ENCODE measurements at places on chromosomes 12 and 14. TPM values are rescaled to one million over a fixed set of nuclear protein-coding genes. Genes with fewer than 3 reads are reported as not detected.

The KLC1 gene
- total RNA-seq = 139 TPM

The MORN3 gene
- under 0.01 TPM for total RNA-seq

The LBHD2 gene
- not detected for total RNA-seq

The ADCY4 gene
- total RNA-seq = 0.17 TPM

The TTC8 gene
- total RNA-seq = 29.4 TPM

The CLMN gene
- 0.30 TPM for total RNA-seq

The RTL1 gene
- total RNA-seq = not detected

The RERGL gene
- total RNA-seq = not detected

The ASIC1 gene
- 1.5 TPM for total RNA-seq

The ACOT6 gene
- total RNA-seq = not detected

The LIN7A gene
- 18.3 TPM for total RNA-seq

The BLOC1S1 gene
- 233 TPM for total RNA-seq

The PXMP2 gene
- total RNA-seq = 44.9 TPM

The GDF3 gene
- total RNA-seq = not detected

The SPTB gene
- not detected for total RNA-seq

The SFSWAP gene
- total RNA-seq = 19.8 TPM

The CMKLR1 gene
- total RNA-seq = under 0.01 TPM

The TAS2R10 gene
- total RNA-seq = 0.67 TPM

The MLH3 gene
- 10.4 TPM for total RNA-seq

The LRRC43 gene
- 1.3 TPM for total RNA-seq

Data from bronchus fibroblast of lung (primary cell).